ENCODE measurements at places on chromosomes 4 and X. TPM values are rescaled to one million over a fixed set of nuclear protein-coding genes. Genes with fewer than 3 reads are reported as not detected.

Gene KIAA1210
- 0.03 TPM for total RNA-seq

Gene TMEM154
- 0.03 TPM for total RNA-seq

Gene SH3D19
- 22.9 TPM for total RNA-seq

Gene HEPH
- not detected for total RNA-seq

Gene CFI
- 0.86 TPM for total RNA-seq

Gene ARHGAP36
- not detected for total RNA-seq

Gene CT45A5
- total RNA-seq: 0.08 TPM

Gene KIT
- total RNA-seq: not detected

Gene ALB
- 0.16 TPM for total RNA-seq

Gene BBS12
- 2.6 TPM for total RNA-seq

Gene APELA
- total RNA-seq: not detected

Gene MORC4
- total RNA-seq: 28.2 TPM

Gene HERC5
- total RNA-seq: 4.0 TPM

Gene AKAP14
- total RNA-seq: not detected

Gene GABRG1
- not detected for total RNA-seq

Gene SSX2
- total RNA-seq: not detected
